ENCODE measurements at places on chromosomes 7 and 10.

DNA sequence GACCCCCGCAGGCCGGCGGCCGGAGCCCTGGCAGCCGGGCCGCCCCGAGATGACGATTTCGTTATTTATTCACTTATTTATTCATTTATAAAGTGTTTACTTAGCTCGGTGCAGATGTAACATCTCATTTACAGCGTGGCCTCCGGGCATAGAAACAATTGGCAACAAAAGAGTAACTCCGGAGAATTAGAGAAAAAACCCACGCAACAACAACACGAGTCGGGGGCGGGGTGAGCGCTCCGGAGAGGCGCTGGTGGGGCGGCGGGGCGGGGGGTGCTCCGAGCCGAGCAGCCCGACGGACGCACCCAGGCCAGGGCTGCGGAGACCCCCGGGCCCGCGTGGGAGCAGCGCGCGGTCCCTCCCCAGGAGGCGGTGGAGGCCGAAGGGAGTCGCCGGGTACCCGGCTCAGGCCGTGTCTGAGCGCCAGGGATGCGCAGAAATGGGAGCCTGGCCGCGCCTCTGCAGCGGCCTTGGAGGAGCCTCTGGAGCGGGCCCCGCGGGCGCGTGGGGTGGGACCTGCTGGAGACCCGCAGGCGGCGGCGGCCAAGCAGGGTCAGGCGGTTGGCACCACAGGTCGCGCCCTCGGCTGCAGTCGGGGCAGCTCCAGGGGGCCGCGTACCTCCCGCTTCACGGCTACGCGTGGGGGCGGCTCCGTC, 14.3 kb downstream of the UNCX start:
- DNase-seq: no peak

DNA sequence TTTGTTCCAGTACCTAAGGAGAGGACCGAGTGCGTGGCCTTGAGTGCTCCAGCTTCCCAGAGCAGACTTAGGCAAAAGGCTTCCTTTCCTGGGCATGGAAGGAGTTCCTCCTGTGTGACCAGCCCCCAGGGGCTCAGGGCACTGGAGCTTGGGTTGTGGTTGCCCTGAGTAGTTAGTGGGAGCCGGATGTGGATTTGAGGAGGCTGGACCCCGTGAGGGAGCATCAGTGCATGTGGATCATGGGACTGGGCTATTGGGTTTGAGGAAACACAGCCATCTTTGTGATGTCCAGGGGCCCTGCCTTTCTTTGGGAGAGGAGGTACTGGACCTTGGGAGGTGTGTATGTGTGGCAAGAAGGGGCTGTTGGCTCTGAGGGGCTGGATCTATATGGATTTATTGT, 8.4 kb downstream of the LRMDA start:
- DNase-seq: no peak

DNA sequence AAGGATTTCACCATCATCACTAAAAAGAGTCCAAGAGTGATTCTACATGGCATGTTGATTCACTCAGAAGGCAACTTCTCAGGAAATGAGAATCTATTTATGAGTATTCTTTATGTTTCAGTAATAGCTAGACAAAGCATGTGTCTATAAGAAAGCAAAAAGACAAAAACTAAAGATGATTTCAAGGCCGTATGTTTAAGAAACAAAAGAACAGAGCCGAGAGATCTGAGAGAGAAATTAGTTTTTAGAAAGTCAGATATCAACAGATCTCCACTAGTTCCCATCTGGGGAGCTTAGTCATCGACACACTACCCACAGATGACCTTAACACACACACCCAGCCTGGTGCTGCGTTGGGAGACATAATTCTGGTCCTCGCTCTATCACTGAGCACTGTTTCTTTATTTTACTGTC, 21.0 kb downstream of the PIP4K2A start:
- DNase-seq: no peak

DNA sequence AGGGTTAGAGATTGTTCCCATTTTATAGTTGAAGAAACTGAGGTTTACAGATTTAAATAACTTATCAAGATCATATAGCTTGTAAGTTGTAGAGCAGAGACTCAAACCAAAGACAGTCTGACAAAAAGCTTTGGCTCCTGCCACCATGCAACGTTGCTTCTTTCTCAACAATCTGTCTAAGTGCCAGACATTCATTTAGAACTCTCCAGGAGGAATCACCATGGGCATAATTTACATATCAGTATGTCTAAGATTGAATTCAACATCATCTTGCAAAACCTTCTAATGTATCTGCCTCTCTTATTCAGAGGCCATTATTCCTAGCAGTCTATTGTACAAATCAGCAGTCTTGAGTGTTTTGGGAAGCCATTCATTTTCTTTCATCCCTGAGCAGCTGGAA, 163.5 kb upstream of the PLXDC2 start:
- DNase-seq: no peak

DNA sequence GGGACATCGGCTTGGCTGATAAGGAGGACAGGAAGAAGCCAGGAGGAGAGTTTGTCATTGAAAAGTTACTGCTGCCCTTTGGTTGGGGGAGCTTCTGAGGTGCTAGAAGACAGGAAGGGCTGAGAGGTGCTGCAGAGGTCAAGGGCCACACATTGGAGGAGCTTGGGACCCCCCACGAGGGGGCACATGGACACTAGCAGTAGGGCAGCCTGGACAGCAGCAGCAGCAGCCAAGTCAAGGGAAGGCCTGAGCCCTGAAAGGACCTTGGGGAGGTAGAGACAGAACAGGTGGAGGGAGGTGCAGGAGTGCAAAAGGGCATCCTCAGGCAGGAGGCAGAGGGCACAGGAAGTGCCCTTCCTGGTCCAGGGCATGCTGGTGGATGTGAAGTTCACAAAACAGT, 439.7 kb upstream of the IGFBP3 start:
- no peak for DNase-seq

GRCh38 chr10:78997635-78998618, 70.8 kb upstream of the ZMIZ1 start:
- DNase-seq: no peak

- no peak for DNase-seq
Measured at GRCh38 chr10:44958898-44959246, 730 bp upstream of the RASSF4 start.

GRCh38 chr7:130887182-130887956, 153.4 kb upstream of the KLF14 start:
- no peak for DNase-seq

- DNase-seq: no peak
Measured at GRCh38 chr10:53702489-53702888, 929.9 kb upstream of the MBL2 start.

- DNase-seq: peak; percentile 33
Measured at GRCh38 chr7:157011333-157012112, 1.1 kb upstream of the MNX1 start.

- DNase-seq: no peak
Measured at GRCh38 chr10:59284118-59284975, 78.0 kb downstream of the FAM13C start.

GRCh38 chr7:117963264-117964197, 90.3 kb upstream of the CTTNBP2 start:
- DNase-seq: no peak

DNA sequence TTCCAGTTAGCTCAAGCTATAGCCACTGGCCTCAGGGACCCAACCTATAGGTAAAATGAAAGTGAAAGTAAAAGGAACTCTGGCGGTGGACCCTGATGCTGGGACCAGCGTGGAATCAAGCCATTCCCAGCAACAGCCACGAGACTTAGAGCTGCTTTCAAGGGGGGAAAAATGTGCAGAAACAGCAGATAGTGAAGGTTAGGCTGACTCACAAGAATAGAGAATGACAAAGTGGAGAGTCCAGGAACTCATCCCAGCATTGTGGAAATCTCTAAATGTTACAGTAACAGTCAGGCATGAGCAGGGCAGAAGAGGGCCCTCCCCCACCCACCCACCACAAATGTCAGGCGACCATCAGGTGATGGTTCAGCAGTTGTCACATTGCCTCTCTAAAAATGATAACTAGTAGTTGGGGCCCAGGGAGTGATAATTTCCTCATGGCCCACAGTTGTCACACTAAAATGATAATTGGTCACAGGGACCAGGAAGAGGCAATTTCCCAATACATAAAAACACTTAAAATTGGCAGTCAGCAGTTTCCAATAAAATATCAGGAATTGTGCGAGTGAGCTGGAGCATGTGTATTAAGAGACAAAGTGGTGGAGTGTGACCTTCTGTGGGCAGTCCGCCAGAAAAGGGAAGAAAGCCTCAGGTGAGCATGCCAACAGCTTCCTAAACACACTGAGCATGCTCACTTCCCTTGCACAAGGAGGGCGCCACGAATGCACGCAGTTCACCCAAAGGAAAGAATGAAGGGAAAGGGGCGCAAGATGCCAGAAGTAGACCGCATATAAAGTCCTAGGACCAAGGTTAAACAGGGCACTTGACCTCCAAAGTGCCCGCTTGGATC, 129.8 kb upstream of the PPP1R3A start:
- peak; percentile 59 for DNase-seq

GRCh38 chr7:131312838-131313237, 14.8 kb upstream of the MKLN1 start:
- DNase-seq: no peak

GRCh38 chr7:26328498-26329390, 37.1 kb downstream of the SNX10 start:
- no peak for DNase-seq

DNA sequence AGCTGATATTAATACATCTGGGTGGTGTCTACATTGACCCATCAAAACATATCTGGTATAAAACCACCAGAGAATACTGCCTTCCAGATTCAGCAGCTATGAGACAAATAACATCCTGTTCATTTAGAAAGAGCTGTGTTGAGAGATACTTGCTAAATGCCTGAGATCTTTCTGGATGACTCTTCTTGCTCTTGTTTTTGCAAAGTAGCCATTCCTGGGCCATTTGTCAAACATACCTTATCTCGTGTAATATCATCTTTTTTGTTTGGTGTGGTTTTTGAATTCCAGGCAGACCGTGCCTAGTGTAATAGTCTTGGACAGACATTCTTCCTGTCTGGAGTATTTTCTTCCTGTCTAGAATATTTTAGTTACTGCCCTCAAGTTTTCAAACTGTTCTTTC, 74.7 kb upstream of the PRR15 start:
- DNase-seq: no peak

DNA sequence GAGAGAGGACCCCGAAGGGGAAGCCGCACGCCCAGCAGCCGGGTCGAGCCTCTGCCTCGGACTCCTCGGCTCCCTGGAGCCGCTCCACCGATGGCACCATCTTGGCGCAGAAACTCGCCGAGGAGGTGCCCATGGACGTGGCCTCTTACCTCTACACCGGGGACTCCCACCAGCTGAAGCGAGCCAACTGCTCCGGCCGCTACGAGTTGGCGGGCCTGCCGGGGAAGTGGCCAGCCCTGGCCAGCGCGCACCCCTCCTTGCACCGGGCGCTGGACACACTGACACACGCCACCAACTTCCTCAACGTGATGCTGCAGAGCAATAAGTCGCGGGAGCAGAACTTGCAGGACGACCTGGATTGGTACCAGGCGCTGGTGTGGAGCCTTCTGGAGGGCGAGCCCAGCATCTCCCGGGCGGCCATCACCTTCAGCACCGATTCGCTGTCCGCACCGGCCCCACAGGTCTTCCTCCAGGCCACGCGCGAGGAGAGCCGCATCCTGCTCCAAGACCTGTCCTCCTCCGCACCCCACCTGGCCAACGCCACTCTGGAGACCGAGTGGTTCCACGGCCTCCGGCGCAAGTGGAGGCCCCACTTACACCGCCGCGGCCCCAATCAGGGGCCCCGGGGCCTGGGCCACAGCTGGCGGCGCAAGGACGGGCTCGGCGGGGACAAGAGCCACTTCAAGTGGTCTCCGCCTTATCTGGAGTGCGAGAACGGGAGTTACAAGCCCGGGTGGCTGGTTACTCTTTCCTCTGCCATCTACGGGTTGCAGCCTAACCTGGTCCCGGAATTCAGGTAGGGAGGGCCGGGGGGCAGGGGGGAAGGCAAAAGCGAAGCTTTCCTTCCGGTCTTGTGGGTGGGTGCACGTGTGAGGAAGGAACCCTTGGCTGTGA, 973 bp downstream of the GPR158 start:
- peak; percentile 52 for DNase-seq

- DNase-seq: no peak
Measured at GRCh38 chr7:142436601-142437000, 178.7 kb upstream of the PRSS58 start.

GRCh38 chr10:49008091-49008490, 68.5 kb upstream of the LRRC18 start:
- DNase-seq: no peak

GRCh38 chr10:43069211-43069515, 7.7 kb upstream of the RET start:
- DNase-seq: no peak

DNA sequence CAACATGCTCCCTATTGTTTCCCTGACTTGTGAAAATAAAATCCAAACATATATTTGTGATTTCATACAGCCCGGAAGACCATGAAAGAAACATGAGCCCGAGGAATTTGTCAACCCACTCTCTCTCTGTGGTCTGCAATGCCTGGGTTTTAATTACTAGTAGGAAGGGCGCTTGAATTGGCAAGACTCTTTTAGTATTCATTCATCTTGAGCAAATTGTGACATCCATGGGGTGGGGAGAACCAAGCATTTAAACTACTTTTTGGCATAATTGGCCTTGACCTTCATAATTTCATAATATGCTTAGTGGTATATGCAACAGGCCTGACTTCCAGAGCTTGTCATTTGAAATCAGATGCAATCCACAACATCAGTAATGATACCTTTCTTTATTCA, 142.4 kb upstream of the BMPER start:
- DNase-seq: no peak

DNA sequence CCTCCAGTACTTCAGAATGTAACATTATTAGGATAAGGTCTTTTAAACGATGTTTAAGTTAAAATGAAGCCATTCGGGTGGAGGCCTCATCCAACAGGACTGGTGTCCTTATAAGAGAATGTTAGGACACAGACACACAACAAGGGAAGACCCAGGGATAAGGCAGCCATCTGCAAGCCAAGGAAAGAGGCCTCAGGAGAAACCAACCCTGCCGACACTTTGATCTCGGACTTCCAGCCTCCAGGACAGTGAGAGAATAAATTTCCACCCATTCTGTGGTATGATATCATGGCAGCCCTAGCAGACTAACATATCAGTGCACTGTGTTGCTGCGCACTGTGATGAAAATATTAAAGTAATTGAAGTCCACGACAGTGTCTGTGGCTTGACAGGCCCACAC, 250.8 kb downstream of the COBL start:
- DNase-seq: no peak

DNA sequence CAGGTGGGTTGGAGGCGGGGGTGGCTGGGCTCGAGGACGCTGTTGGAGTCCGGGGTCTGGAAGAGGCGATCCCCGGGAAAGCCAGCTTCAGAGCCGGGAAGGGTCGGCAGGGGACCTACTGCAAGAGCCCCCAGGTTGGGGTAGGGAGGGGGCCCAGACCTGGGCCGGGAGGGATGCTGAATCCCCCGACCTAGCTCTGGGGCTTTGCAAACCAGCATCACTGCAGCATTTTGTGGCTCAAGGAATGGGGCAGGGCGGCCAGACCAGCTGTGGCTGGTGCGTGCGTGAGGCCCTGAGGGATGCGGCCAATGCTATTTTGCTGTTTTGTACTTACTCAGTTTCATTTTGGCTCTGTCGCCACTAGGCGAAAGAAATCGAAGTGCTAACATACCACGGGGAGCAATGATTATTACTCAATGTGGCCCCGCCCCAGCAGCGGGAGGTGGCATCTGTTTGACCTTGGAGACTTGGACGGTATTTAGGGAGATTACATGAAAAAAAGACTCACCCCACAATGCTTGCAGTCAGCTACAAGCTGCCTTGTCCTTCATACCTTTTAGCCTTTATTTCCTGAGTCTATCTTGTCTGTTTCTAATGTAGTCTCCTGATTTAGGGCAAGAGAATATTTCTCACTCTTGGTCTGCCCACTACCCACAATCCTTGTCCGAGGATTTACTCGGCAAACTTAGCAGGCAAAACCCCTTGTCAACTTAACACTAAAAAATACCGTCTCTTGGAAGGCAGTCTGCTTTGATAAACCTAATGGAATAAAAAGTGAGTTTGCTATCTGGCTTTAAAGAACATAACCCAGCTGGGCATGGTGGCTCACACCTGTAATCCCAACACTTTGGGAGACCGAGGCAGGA, 16.2 kb downstream of the HSPB1 start:
- DNase-seq: peak; percentile 62
